ENCODE measurements at places on chromosomes 3 and 15.

- DNase-seq, result no peak
Observed at GRCh38 chr15:78841891-78842290, 30.6 kb upstream of the ADAMTS7 start.

DNA sequence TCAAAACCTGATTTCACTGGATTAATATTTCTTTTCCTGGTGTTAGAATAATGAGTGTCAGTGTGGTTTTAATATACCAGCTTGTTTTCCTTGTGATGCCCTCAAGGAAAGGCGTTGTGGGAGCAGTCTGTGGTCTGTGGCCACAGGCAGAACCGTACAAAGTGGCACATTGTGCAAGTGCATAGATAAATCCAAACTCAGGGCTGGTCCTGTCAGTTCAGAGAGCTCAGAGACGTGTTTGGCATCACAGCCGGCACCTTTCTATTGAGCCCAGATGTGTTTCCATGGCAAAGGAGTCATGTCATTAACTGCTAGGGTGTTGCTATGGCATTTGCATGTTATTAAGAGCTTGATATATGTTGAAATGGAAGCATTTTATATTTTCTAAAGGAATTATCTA is 289.9 kb upstream of the RASGRP1 start:
- no peak for DNase-seq

DNA sequence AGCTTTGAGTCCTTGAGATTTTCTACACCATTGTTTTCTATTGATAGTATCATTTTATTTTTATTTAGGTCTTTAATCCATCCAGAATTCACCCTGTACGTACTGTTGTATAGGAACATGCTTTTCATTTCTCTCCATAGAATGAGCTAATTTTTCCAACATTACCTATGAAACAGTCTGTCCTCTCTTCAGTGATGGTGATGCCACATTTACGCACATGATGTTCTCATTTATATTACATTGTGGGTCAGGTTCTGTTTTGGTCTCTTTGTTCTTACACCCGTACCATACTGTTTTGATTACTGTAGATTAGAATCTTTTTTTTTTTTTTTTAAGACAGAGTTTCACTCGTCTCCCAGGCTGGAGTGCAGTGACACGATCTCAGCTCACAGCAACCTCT is 17.7 kb upstream of the VWA5B2 start:
- no peak for DNase-seq

GRCh38 chr15:100986158-100986896 is 67.2 kb downstream of the LRRK1 start:
- no peak for DNase-seq

DNA sequence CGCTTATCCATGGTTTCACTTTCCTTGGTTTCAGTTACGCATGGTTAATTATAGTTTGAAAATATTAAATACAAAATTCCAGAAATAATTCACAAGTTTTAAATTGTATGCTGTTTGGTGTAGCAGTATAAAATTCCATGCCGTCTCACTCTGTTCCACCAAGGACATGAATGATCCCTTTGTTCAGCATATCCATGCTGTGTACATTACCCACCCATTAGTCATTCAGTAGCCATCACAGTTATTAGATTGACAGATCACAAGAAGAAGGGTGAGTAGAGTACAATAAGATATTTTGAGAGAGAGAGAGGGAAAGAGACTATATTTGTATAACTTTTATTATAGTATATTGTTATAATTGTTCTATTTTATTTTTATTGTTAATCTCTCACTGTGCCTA is 535.5 kb downstream of the SQOR start:
- DNase-seq, result no peak

DNA sequence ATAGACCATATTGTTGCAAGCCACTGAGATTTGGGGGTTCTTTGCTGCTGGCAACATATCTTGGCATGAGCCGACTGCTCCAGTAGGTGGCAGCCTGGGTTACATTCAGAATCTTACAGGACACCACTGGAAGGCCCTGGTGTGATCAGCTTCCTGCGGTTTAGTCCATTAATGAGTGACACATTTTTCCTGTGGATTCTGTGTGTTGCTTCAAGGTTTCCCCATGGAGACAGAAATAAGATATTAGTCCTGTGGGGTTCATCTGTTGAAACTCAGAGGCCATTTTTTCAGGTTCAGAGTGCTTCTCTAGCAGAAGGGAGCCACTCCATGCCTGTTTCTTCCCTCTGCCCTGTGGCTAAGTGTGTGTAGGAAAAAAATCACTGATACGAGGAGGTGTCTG is 116.2 kb downstream of the MFSD1 start:
- peak; percentile 85 for DNase-seq

DNA sequence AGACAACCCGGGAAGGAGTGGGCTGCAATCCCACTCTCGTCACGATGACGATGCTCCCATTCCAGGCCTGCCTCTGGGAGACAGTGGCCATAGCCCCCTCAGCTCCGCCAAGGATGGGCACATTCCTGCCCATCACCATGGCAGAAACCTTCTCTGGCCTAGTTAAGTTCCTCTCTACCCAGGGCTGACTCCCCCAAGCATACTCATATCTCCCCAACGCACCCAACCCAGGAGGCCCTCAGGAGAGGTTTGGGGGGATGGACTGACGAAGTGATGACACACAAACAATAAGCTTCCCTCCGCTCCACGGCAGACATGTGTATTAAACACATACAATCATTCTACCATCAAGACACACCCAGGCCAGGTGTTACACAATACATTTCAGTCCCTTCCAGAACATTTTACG is 60.1 kb downstream of the VGLL4 start:
- DNase-seq, result peak; percentile 34

DNA sequence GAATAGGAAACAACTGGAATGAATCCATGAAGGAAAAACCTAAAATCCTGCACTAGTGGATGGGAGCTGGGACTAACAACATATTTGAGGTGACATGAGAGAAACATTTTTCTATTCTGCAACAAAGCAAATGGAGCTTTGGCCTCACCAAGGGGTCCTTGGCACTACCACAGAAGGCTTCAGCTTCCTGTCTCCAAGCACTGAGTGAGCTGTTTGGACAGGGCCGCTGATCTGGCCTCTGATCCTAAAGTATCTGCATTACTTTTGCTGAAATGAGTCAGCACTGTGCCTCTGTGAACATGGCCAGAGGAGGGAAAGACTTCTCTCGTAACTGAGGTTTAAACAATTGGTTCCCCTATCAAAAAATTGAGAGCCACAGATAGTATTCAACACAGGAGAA is 9.0 kb downstream of the ARPP21 start:
- no peak for DNase-seq

DNA sequence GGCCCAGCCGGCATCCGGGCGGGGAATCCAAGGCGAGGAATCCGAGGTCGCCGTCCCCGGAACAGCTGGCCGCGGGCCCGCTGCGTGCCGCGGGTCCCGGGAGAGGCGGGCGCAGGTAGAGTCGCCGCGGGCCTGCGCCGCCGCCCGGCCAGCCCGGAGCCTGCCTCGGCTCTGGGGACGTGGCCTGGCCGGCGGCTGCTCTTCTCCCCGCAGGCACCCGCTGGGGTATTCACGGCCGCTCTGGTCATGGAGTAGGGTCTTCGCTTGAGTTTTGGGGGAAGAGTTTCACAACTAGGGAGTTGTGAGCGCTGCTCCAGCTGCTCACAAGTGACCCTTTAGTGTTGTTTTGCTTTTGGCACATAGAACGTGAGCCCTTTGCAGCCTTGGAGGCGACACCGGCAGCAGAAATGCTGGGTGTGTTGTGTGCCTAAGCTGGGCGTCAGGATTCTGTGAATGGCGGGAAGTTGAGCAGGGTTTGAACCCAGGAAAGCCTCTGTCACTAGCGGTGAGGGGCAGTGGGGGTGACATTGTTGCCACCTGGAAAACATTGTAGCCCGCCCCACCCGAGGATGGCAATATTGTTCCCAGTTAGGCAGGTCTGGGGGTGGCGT is 4.0 kb downstream of the TRIM71 start:
- DNase-seq, result no peak

- DNase-seq, result peak; percentile 80
Observed at GRCh38 chr15:98085003-98085639, 124.6 kb downstream of the ARRDC4 start.

DNA sequence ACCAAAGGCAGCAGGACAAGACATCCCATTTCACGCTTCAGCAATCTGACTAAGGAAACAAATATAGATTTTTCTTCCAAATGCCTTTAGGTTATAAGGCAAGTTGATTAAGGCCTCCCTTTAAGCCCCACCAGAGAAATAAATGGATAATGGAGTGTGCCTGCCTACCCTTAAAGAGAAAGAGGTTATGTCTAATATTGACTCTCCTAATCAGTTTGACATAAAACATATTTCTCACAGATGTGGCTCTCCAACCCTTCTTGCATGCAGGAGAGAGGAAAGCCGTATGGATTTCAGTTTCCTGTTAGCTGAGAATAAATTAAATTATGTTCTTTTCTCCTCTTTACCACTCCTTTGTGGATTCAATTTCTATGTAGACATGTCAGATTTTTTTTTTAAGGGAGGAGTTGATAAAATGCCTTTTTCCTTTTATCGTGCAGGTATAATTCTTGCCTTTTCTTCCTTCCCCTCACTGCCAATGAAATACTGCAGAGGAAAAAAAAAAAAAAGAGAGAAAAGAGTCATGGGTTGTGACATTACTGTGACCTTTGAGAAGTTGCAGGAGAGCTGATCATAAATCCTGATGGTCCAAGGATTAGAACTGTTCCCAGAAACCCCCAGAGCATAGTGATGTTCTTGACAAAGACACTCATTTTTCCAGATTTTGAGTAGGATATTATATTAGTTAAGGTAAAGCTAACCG is 355.3 kb upstream of the SLCO3A1 start:
- no peak for DNase-seq

DNA sequence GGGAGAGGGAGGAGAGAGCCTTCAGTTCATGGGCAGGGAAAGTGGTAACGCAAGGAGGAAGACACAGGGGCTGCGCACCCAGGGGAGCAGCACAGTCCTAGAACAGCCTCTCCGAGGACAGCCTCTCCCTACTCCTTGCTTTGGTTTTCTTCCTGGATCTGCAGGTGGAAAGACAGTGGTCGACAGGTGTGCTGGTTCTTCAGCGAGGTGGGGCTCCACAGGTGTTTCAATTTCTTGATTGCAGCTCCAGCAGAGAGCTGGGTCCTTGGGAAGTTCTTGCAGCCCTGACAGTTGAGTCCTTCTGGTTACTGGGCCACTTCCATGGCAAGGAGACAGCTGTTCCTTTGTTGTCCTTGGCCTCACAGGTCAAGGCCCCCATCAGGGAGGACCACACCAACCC is 220.7 kb upstream of the NR2F2 start:
- DNase-seq, result no peak

GRCh38 chr15:57552678-57553334 is 38.9 kb upstream of the MYZAP start:
- no peak for DNase-seq

GRCh38 chr3:134955874-134956273 is 160.8 kb downstream of the EPHB1 start:
- no peak for DNase-seq

GRCh38 chr3:154799800-154800199 is 280.3 kb upstream of the MME start:
- no peak for DNase-seq

GRCh38 chr3:7658294-7658693 is 797.4 kb downstream of the GRM7 start:
- no peak for DNase-seq

GRCh38 chr3:56323986-56324420 is 144.3 kb downstream of the ERC2 start:
- peak; percentile 66 for DNase-seq

- no peak for DNase-seq
Observed at GRCh38 chr3:165193366-165194254, 2.6 kb downstream of the SLITRK3 start.

DNA sequence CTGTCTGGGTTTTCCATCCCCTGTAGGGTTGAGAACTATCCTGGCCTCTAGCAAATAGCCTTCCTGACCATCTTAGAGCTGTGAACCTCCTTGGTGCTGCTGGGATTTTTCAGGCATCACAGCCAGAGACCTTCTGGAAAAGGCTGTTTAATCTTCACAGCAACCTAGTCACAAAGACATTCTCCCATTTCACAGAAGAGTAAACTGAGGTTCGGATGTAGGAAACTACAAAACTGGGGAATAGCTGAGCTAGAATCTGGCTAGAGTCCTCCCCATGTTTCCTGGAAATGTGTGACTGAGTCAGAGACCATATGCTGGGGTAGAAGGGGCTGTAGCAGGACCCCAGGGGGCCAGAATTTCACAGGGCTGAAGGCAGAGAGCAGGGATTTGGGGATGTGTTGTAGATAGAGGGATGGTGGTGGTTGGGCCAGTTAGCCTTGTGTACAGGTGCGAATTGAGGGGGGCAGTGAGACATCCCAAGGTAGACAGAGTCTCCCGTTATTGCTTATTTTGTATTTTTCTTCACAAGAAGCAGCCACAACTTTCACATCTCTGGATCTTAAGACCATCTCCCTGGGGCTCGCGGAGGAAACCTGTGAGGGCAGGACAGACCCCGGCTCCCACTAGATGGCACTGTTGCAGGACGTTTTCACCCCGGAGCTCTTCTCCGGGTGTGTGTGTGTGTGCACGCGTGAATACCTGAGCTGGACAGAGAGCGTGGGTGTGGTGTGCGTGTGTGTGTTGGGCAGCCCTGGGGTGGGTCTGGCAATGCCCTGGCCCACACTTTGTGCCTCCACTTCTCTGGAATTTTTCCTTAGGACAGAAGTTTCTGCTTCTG is 66.9 kb upstream of the PRR23C start:
- DNase-seq, result peak; percentile 65

DNA sequence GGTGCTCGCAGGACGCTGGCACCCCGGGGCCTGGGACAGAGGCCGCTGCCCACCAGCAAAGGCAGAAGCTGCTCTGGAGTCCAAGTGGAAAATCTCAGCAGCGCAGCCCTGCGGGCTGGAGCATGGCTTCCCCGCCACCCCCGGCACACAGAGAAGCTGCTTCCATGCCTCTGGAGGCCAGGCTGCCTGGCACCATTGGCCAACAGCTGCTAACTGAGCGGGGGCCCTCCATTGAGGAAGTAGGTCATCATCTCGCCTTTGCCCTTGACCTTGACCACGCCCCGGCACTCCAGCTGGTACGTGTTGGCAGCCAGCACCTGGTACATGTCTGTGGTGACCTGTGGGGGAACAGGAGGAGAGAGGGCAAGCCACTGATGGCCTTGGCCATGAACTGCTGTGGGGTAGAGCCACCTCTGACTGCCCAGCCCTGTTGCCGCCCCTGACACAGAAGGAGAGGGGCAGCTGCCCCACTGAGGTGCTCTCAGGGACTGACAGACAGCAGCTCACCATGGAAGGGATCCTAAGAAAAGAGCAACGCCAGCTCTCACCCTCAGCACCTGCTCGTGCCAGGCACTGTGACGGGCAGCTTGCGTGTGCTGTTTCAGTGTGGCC is 82.8 kb downstream of the SEC22A start:
- DNase-seq, result no peak

DNA sequence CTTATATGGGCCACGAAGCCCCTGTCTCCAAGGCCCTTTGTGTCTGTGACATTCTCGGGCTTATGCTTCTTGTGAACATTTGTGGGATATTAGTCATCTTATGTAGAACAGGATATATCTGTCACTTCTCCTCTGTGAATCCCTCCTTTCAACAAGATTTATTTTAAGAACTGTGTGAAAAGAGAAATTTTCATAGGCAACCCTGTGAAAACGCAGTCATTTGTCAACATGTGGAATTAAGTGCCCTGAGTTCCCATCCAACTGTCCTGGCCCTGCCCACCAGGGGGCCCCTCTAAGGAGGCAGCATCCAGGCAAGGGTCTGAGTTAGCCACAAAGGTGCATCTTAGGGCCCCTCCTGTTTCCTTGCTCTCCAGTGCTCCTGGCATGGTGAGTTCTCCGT is 76.8 kb upstream of the CHRNA7 start:
- no peak for DNase-seq

Measured in EH (cell line).